ENCODE measurements at places on chromosomes 3 and 15.

DNA sequence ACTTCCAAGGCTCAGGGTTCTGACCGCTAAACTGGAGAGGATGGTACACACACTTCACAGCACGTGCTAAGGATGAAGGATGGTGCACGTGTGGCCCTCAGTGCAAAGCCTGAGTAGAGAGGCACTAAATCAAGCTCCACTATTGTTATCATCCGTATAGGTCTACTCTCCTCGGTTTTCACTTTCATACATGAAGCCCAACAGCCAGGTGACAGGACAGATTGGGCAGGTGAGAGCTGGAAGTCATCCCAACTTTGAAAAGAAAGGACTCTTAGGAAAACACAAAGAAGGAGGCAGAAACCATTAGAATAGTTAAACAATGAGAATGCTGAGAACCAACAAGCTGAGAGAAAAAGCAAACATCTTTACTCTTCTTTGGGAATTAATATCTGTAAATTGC, 21.1 kb downstream of the MAGI1 start:
- no peak for DNase-seq

DNA sequence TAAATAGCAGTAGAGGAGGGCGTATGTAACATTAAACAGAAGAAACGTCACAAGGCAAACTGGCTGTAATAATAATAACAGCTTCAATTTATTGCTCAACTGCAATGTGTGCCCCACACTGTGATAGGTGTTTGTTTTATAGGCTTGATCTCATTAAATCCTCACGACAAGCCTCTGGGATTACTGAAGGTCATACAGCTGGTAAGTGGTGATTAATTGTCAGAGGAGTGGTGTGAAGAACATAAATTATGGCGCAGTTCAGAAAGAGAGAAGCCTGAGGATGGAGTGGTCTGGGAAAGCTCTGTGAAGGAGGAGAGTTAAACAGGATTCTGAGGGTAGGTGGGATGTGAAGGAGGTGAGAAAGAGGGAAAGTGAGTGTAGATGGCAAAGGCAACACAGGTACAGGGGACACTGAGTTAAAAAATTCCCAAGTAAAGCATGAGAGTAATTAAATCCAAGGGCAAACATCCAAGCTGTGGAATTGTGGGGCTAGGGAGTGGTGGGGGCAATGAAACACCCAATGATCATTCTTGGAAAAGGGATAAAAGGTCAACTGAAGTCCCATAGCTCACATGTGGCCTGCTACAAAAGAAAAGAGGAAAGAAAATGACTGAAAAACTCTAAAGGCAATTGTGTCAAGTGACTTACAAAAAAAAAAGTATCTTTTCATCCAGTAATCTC, 16.5 kb upstream of the GLCE start:
- no peak for DNase-seq

DNA sequence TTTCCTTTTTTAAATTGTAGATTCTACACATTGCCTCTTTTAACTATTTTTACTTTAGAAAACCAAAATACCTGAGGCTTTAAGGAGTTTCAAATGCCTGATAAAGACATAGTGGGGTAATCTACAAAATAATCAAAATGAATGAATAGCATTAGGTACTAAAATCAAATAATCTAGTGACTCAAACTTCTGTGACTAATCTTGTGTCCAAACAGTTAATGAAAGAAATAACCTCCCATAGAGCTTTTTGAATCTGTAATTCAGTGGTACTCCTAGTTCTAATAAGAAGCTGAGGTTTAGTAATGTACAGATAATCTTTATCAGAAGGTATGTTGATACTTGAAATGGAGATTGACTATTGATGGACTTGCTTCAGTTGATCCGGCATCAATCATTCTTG, 53.0 kb downstream of the DTWD1 start:
- no peak for DNase-seq

DNA sequence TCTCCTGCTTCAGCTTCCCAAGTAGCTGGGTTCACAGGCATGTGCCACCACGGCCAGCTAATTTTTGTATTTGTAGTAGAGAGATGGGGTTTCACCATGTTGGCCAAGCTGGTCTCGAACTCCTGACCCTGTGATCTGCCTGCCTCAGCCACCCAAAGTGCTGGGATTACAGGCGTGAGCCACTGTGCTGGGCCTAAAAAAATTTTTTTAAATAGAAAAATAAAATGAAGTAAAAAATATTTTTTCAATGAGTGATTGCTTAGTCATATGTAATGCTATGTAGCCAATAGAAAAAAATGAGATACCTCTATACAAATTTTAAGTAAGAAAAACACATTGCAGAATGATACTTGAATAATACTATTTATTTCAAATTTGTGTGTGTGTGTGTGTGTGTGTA, 27.9 kb upstream of the SLC30A4 start:
- DNase-seq: no peak

DNA sequence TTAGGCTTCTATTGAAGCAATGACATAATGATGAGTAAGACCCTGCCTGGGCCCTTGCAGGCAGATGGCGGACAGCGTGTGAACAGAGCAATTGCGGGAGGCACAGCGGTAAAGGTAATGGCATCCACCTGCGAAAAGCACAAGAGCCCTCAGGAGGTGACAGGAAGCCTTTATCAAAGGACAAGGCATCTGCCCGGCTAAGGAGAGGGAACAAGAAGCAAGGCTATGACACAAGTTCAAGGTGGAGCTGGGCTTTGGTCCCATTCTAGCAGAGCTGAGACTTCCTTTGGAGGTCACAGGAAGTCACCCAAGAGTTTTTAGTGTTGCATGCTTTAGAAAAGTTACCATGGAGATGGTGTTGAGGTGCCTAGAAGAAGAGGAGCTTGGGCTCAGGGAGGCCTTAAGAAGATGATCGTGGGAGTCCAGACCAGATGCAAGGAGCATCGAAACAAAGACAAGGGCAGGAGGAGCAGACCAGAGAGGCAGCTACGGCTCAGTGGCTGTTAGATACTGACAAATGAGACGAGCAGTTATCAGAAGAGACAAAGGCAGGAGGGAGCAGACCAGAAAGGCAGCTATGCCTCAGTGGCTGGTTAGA, 34.5 kb downstream of the OSBPL10 start:
- DNase-seq: no peak

DNA sequence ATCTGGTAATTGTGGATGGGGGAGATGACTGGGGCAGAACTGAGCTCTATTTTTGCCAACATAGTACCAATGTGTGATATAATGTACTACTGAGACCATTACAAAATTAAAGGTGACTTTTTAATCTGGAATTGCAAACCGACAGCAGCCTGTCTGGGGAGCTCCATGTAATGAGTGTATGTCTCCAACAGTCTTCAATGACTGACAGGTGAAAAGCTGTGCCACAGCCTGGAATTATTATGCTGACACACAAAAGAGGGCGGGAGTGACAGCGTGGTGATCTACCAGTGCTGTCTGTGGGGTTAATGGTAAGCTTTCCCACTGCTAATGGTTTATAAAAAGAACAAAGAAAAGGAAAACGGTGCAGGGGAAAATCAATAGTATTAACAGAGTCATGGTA, 143.4 kb downstream of the CLSTN2 start:
- DNase-seq: no peak

All from stimulated activated CD4-positive, alpha-beta T cell treated with anti-CD3 and anti-CD28 coated beads, Interleukin-1b, Interleukin-23, amount 100 ng/mL, for 24 hours (primary cell).